ENCODE measurements at places on chromosomes 3 and 15.

DNA sequence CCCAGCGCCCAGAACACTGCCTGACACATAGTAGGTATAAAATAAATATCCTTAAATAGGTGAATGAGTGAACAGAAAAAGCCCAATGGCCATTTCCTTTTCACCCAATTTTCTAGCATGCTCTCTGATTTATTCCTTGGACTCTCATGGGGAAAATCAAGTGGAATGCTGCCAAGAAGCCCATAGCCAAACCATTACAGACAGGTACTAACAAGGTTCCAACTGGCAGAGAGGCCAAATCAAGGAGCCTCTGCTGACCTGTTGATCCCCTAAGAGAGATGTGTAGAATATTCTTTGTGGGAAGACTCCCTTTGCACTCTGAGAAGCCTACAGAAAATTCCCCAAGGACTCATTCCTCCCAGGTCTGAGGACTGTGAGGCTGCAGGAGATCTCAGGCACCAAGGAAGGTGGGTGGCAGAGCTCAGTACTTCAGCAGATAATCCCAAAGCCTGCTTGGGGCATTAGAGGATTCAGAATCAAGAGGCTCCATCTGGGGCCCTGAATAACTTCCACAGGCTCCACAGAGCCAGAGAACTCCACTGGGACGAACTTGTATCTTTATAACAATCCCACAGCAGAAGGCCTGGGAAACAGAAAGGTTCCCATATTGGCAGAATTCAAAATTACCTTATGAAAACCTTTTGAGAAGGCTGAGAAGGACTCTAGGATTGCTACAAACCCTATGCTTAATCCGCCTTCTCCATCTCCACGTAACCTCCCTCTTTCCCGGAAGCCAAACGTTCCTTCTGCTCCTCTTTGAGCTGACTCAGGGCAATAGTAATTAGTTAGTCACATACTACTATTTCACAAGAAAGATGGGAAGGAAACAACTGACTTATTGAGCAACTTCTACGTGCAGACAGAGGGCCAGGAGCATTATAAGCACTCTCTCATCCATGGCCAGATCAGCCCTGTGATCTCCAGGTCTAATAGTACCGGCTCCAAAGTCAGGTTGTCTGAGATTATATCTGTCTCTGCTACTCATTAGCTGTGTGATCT lies 34.5 kb downstream of the PRICKLE2 start:
- no peak for DNase-seq

- DNase-seq: no peak
Measured at GRCh38 chr3:5314897-5315296, 127.4 kb downstream of the EDEM1 start.

GRCh38 chr3:13194285-13195209 lies 121.3 kb upstream of the IQSEC1 start:
- DNase-seq: no peak

GRCh38 chr15:93088981-93089726 lies at the start of gene RGMA:
Gene RGMA, minus strand, starts transcription at chr15:93089211. Its CDS starts 279 bp downstream, at chr15:93088932.
- DNase-seq: peak; percentile 39

DNA sequence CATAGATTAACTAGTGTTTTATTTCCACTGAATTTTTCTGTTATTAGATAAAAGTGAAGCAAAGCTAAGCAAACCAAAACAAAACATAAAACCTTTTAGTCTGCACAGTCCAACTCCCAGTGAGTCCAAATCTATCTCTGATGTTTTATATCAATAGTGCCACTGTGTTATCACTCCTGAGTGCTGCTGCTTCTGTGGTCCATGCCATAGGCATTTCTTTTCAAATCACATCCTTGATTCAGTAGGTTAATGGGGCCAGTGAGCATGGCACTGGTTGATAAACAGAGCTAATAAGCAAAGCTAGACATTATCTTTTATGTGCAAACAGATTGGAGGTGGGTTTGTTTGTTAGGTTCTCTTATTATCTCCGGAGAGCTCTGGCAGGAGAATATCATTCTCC lies 30.0 kb downstream of the RBMS3 start:
- no peak for DNase-seq

- peak; percentile 76 for DNase-seq
Measured at GRCh38 chr15:74384881-74385643, 17.6 kb upstream of the CYP11A1 start.
